ENCODE measurements at places on chromosomes 2 and 18.

DNA sequence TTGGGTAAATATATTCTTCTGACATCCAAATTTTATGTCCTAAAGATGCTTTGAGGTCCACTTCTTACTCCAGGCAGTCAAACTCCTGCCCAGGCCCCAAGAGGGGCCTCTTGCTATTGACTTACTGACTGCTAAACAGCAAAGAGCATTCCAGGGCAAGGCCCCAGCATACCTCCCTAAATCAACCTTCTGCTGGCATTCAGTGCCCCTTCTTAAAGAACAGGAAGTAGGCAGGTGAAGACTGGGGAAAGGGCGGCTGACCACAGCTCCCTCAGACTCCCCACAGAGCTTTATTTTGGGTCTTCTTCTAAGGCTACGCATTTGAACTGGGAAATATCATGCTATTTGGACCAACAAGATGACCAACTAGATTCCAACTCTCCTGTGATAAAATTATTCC lies 68.9 kb downstream of the USP40 start:
- no peak for DNase-seq

DNA sequence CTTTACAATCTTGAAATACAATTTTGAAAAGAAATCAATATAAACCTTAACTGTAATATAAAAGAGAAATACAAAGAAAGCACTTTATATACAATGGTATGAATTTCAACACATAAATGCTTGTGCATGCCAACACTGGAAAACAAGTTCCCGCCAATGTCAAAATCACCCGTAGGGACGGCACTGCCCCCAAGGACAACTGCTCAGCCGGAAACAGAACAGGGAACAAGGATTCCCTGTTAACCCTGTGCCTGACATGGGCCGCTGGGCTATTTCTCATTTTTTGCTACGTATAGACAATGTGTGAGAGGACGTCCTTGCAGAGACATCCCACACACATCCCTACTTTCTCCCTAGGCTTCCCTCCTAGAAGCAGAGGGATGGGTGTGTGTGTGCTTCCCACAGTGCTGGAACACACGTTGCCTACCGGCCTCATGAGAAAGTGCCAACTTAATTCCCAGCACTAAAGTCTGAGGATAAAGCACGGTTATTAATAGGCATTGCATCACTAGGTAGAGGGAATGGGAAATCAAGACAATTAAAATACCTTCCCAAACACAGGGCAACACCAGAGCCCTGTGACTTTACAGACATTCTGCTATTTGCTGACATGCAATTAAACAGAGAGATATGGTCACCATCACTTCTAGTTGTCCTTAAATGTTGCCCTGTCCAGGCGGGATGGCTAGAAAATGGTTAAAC lies 14.4 kb downstream of the AFG3L2 start:
- DNase-seq = no peak

DNA sequence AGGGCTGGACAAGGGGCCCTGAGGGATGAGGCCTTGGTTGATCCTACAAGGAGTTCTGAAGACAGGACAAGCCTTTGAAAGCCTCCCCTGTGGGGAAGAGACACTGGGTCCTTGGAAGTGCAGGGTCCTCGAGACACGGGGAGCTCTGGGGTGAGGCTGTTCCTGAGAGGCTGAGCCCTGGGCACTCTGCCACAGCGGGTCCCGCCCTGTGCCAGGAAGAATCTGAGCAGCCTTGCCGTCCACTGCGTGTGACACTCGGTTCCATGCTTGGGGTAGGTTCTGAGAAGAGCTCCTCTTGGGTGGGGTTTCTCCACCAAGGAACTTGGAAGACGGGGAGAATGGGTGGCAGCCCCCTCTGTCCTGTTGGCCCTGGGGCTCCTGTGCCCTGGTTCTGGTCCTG lies 13.9 kb downstream of the SNTG2 start:
- no peak for DNase-seq

DNA sequence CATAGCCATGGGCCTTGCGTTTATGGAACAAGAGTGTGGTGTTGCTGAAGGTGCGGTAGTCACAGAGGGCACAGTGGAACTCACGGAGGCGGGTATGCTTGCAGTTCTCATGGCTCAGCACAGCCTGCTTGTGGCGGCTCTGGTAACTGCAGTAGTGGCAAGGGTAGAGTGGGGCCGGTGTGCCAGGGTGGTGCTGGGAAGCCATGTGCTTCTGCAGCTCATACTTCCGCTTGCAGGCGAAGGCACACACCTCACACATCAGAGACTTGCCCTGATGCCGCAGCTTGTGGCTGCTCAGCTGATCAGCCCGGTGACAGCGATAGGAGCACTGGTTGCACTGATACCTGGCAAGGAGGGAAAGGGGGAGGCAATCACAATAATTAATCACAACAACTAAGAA lies 14.7 kb downstream of the ZNF142 start:
- no peak for DNase-seq

- no peak for DNase-seq
These were observed 28.6 kb downstream of the PPP1R1C start for GRCh38 chr2:182014284-182014683.

GRCh38 chr2:30197570-30198192 lies 33.7 kb upstream of the LBH start:
- no peak for DNase-seq

- DNase-seq = no peak
These were observed 368.6 kb upstream of the SPRED2 start for GRCh38 chr2:65800998-65801397.

- no peak for DNase-seq
These were observed 52.9 kb downstream of the DCDC2C start for GRCh38 chr2:3756306-3756705.

DNA sequence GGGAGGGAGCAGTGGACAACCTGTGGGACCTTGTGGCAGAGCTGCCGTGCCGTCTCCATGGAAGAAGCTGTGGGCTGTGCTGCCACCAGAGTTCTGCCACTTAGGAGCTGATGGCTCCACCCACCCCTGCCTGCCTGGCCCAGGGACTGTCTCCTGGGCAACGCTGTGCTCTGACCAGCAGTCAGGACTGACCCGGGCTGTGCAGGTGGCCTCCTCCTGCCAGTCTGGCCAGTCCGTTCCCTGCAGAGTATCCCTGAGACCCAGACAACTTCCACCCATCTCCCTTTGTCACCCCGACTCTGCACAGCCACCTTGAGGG lies 12.8 kb downstream of the ASIC4 start:
- DNase-seq = no peak

- DNase-seq = no peak
These were observed 23.7 kb upstream of the MMADHC start for GRCh38 chr2:149611100-149611820.

Data from GM19239 (cell line).